ENCODE measurements at places on chromosomes 1 and 21. TPM values are rescaled to one million over a fixed set of nuclear protein-coding genes. Genes with fewer than 3 reads are reported as not detected.
A peak's percentile ranks its signal among the peaks of the same experiment; 100 is the strongest.

DNA sequence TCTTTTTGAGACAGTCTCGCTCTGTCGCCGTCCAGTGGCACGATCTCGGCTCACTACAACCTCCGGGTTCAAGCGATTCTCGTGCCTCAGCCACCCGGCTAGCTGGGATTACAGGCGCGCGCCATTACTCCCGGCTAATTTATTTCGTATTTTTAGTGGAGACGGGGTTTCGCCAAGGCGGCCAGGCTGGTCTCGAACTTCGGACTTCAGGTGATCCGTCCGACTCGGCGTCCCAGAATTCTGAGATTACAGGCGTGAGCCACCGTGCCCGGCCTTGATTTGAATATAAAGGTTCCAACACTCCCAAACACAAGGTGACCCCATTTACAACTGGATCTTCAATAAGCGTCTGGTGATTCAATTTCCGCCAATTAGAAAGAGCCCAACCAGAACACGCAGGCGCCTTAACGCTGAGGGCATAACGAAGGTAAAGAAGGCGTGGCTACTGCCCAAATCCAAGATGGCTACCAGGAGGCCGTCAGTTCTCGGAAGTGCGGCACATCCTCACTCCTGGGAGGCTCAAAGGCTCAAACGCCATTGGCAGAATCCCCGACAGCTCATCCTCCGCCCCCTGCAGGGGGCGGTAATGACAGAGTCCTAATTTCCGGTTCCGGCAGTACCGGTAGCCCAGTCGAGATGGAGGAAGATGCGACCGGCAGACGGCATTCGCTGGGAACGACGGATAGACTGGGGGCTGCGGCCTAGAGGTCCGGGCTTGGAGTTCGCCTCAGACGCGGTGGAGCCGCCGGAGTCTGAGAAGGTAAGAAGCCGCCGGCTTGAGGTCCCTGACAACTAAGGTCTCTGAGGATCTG lies at the start of gene SLC25A44:
Gene SLC25A44, plus strand, starts transcription at position 617 of the 812 bp plus-strand sequence. CDS start 5,744 bp downstream, outside the sequence.
- H3K4me3 ChIP-seq = peak within 1 kb of the TSS; percentile 88
- H3K27ac ChIP-seq = peak within 1 kb of the TSS; percentile 84
- no peaks in the 10 kb centered on the region for H3K36me3 ChIP-seq
- peaks cover 11% of the 10 kb centered on the region for H3K4me1 ChIP-seq
- DNase-seq = peak; percentile 79
- no peaks in the 10 kb centered on the region for H3K27me3 ChIP-seq

DNA sequence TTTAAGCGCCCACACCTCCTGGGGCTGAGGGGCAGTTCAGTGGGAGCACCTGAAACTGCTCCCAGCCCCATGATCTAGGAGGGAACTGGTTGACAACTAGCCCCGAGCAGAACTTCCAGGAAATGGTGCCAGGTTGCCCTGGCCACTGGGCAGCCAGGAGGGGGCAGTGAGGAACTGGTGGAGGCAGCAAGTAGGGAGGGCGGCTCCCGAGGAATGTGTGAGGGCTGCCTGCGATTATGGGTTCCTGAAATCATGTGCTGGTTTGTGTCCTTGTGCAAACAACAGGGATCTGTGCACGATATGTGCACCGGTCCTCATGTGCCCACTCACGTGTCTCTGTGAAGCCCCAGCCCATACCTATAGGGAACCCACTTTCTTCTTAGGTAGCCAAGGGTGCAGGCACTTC lies 9.9 kb downstream of the GPR3 start:
- peaks cover 100% of the 10 kb centered on the region for H3K4me1 ChIP-seq
- peaks cover 20% of the 10 kb centered on the region for H3K36me3 ChIP-seq
- peak overlapping the region; percentile 91 for H3K27ac ChIP-seq
- H3K4me3 ChIP-seq = no peak overlapping the region

The ADORA3 gene
- total RNA-seq = 6.9 TPM

GRCh38 chr21:14991957-14992356 lies 72.8 kb downstream of the NRIP1 start:
- H3K36me3 ChIP-seq = no peaks in the 10 kb centered on the region
- peaks cover 4% of the 10 kb centered on the region for H3K4me1 ChIP-seq

The RNU1-1 gene
- total RNA-seq = under 0.01 TPM

DNA sequence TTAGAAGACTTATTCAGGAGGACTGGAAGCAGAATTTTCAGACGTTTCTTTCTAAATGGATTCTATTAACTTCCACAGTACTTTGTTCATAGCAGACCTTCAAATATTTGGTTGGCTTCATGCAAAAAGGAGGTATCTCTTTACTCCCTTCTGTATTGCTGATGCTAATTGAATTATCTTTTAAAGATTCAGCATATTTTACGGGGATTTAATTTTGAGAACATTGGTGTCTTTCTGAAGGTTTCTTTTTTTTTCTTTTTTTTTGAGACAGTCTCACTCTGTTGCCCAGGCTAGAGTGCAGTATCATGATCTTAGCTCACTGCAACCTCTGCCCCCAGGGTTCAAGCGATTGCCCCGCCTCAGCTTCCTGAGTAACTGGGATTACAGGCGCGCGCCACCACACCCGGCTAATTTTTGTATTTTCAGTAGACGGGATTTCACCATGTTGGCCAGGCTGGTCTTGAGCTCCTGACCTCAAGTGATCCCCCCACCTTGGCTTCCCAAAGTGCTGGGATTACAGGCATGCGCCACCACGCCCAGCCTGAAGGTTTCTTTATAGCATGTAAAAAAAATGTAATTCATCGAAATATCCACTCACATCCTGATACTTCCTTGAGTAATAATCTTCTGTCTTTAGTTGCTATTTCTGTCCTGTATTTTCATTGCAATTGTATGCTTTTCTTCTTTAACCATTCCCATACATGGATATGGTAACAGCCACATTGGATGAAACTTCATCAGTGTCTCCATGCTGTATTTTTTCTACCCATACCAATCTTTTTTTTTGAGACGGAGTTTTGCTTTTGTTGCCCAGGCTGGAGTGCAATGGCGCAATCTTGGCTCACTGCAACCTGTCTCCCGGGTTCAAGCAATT lies 14.5 kb downstream of the CNST start:
- peaks cover 3% of the 10 kb centered on the region for H3K4me1 ChIP-seq
- H3K36me3 ChIP-seq = no peaks in the 10 kb centered on the region
- DNase-seq = no peak
- no peaks in the 10 kb centered on the region for H3K27me3 ChIP-seq
- H3K4me3 ChIP-seq = no peak overlapping the region

The SFT2D2 gene
- 37.2 TPM for total RNA-seq

DNA sequence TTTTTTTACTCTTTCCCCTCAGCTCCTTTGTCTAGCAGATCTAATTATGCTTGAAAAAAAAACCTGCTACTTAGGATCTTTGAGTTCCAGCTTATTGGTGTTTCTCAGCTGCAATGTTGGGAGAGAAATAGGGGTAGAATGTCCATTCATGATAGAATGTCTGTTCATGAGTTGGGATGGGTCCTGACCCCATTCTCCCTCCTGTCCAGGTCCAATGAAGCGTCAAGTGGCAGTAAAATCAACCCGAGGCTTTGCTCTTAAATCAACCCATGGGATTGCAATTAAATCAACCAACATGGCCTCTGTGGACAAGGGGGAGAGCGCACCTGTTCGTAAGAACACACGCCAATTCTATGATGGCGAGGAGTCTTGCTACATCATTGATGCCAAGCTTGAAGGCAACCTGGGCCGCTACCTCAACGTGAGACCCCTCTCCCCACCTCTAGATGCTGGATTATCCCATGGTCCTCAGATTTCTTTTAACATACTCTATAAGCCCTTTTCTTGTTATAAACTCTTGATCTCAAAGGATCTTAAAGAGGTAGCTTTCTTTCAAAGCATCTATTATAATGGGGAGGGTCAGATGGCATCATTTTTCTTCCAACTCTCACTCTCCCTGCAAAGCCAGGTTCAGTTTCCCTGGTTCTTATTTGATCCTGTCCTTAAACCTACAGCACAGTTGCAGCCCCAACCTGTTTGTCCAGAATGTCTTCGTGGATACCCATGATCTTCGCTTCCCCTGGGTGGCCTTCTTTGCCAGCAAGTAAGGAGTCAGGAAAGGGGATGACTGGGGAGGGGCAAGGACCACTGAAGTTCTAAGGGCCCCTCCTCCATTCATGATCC lies 11.1 kb downstream of the CERS2 start:
- no peak overlapping the region for H3K27ac ChIP-seq
- H3K4me3 ChIP-seq = no peak overlapping the region
- H3K27me3 ChIP-seq = no peaks in the 10 kb centered on the region
- peaks cover 50% of the 10 kb centered on the region for H3K36me3 ChIP-seq
- no peak for DNase-seq

DNA sequence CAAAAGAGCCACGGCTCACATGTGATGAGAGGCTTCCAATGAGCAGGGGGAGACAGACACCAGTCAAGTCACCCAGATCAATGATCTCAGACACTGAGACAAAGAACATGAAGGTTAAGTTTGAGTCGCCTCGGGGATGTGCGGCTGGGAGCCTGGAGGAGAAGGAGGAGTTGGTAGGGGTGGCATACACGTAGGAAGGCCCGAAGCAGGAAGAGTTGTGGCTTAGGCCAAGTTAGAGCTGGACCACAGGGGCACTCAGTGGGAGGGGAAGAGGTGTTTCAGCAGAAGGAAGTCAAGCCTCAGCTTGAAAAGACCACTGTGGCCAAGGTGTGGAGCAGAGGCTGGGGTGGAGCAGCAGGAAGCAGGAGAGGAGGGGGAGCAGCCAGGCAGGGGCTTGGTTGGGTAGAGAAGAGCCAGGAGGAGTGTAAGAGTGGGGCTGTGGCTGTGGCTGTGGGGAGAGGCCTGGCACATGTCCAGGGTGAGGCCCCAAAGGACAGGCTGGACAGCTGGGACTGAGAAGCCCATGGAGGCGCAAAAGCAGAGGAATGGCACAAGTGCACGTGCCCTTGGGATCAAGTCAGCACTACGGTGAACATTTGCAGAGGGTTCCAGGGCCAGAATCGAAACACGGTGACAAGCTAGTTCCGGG lies 27.6 kb downstream of the CTNNBIP1 start:
- H3K27ac ChIP-seq = peak overlapping the region; percentile 45
- no peak for DNase-seq
- no peaks in the 10 kb centered on the region for H3K27me3 ChIP-seq
- peaks cover 56% of the 10 kb centered on the region for H3K36me3 ChIP-seq
- no peak overlapping the region for H3K4me3 ChIP-seq

The AIRE gene
- total RNA-seq = not detected

- H3K27ac ChIP-seq = no peak overlapping the region
- no peaks in the 10 kb centered on the region for H3K36me3 ChIP-seq
- DNase-seq = no peak
- no peak overlapping the region for H3K4me3 ChIP-seq
- no peaks in the 10 kb centered on the region for H3K4me1 ChIP-seq
Measured at GRCh38 chr1:197958438-197959305, 41.5 kb downstream of the LHX9 start.

The UTS2 gene
- not detected for total RNA-seq

GRCh38 chr1:39689214-39689613 lies 2.0 kb downstream of the HPCAL4 start:
- no peak for DNase-seq
- H3K27ac ChIP-seq = no peak overlapping the region
- no peak overlapping the region for H3K4me3 ChIP-seq
